ENCODE measurements at places on chromosomes 12 and 14.
A peak's percentile ranks its signal among the peaks of the same experiment; 100 is the strongest.

DNA sequence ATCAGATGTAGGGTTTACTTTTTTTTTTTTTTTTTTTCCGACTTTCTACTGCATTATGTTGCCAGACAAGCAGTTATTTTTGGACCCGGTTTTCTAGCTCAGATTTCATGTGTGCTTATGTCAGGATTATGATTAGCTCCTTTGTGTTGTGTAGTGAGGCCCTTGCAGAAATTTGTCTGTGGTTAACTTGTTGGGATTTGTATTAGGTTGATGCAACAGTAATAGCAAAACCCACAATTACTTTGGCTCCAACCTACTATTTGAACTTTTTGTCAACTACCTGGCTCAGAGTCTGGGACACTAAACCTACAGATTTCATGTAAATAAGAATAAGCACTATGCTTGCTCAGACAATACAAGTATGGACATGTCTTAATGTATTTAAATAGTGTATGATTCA is 44.1 kb upstream of the KCNJ8 start:
- DNase-seq: peak; percentile 35

- peak; percentile 50 for DNase-seq
Measured at GRCh38 chr12:9347328-9348127, 139.3 kb upstream of the PZP start.

DNA sequence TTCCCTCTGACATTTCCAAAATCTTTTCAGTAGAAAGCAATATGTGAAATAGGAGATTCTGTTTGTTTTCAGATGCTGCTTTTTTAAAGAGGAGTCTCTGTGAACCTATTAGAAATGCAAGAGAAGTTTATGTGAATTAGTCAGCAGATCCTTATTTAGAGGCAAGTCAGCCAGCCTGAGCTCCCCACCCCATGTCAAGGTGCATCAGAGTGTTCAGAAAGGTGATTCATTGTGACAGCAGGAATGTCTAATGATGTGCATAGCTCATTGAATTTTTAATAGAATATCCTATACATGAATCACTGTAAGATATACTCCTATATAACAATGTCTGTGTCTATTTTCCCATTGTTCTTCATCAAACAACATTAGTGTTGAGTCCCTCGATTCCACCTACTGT is 1222.4 kb upstream of the USP15 start:
- no peak for DNase-seq

DNA sequence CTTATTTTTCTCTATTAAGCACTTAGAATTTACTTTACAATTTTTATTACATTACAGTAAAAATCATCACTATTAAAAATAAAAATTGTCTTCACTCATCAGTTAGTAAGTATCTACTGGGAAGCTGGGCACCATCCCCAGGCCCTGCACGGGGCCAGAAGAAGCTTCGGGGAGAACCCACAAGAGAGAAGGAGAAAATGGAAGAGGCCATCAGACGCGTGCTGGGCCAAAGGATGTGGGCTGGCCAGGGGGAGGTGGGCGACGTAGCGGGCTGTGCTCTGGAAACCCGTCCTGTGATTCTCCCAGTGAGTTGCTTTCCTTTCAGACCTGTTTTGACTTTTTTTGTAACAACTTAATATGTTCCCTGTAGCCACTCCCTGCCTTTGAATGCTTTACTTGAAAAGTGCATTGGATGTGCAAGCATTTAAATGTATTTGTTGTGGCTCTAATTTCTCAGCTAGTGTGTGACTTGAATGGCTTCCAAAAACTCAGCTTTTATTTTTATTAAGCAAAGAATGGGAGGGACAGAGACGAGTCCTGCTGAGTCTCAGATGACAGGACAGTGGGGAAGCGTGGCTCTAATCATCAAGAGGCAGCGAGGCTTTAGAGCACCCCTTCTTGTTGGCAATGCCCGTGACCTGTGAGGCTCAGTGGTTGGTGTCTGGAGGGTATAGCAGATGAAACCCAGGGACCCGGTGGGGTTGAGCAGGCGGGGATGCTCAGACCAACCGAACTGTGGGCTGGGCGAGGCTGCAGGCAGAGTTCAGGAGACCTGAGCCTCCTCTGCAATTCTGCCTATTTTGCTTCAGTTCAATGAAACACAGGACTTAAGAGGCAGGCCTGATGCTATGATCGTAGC is 38.8 kb downstream of the SYNE3 start:
- no peak for DNase-seq

GRCh38 chr12:49623142-49623904 is at the start of gene PRPF40B:
PRPF40B (plus strand) TSS chr12:49623561; CDS start chr12:49623591, 30 bp downstream.
- DNase-seq: peak; percentile 78

- no peak for DNase-seq
Measured at GRCh38 chr12:119857041-119857591, 20.0 kb downstream of the CIT start.

GRCh38 chr12:78004249-78005093 is 173.8 kb downstream of the NAV3 start:
- no peak for DNase-seq

GRCh38 chr14:21302013-21302835 is 22.3 kb downstream of the RPGRIP1 start:
- DNase-seq: no peak

DNA sequence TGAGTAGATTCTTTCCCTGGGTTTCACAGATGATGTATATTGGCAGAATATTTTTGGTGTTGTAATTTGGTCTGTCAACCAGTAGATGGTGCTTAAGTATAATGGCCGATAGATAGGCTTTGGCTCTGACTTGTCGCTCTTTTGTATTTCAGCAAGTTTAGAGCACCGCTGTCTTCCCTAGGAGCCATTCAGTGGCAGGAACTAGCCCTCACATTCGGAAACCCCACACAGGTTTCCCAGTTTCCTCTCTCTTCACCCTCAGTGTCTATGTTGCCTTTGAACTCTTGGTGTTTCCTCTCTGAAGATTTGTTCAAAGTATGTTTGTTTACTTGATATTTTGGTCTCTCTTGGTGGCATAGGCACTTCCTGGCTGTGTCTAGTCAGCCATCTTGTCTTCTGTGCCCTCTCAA is 102.2 kb downstream of the GPHN start:
- DNase-seq: peak; percentile 11

DNA sequence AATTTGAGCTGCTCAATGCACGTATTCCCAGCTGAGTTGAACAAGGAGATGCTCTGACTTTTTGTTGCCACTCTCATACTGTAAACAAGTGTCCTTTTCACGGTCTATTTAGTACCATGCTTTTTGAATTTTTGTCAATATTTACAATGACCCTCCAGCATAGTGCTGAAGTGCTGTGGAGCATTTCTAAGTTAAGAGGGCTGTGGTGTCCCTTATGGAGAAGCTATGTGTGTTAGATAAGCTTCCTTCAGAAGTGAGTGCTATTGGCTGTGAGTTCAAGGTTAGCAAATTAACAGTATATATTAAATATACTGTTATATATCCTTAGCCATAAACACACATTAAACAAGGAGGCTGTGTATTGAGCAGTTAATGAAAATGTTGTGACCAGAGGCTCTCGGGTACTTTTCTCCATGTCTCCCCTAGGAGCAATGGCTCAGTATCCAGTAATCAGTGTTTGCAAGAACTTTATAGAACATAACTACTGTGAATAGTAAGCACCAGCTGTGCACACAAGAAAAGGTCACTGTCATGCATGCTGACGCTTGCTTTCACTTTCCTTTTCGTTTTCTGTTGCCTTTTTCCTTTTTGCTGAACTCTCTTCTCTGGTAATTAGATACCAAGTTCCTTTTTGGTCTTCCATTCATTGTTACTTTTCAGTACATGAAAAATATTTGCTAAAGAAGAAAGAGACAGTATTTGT is 187.2 kb upstream of the NEDD1 start:
- DNase-seq: no peak

DNA sequence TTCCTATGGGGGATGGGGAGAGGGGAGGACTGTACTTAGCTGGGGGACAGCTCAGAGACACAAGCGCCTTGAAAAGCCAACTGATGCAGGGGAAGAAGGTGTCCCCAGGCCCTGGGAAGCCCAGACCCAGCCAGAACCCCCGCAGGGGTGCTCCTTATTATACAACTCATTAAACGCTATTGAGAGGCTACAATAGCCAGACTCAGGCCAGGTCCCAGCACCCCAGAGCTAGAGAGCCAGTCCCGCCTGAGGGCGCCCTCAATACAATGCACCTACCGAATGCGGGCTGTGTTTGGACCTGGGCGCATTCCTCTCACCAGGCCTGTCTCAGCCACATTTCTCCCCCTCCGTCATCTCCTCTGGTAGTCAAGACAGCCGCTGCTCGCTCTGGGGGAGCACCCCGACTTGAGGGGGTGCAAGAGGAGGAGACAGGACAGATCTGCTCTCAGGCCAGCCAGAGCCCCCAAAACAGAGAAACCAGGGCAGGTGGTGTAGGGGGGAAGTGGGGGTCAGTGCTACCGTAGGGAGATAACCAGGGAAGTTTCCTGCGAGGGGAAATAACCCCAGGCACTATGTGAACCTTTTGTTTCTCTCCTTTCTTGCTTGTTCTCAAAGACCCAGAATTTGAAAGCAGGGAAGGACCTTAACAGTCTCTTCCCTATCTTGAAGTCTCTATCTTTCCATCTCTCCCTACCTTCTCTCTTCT is 6.1 kb upstream of the ASIC1 start:
- DNase-seq: no peak

GRCh38 chr12:120702637-120703036 is 7.6 kb upstream of the UNC119B start:
- DNase-seq: no peak

DNA sequence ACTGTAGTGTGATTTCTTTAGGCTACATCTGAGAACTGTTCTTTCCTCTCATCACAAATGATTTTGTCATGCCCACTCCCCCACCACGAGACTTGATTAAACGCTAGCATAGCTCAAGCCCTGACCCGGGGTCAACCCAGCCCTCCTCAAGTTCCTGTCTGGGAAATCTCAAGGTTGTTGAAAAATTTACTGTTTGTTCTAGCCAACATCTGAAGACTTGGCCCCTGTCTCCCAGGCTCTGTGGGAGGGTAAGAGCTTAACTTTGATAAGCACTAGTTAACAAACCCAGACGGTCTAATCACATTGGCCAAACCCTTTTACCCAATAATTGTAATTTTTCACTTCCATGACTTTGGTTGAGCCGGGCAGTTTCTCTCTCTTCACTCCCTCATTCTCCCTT is 86.2 kb upstream of the AMIGO2 start:
- DNase-seq: no peak
